ENCODE measurements at places on chromosomes 3 and 15.

- DNase-seq, result no peak
Observed at GRCh38 chr15:82093774-82094211, 48.0 kb upstream of the MEX3B start.

- DNase-seq, result no peak
Observed at GRCh38 chr15:39974656-39975230, 40.8 kb downstream of the EIF2AK4 start.

DNA sequence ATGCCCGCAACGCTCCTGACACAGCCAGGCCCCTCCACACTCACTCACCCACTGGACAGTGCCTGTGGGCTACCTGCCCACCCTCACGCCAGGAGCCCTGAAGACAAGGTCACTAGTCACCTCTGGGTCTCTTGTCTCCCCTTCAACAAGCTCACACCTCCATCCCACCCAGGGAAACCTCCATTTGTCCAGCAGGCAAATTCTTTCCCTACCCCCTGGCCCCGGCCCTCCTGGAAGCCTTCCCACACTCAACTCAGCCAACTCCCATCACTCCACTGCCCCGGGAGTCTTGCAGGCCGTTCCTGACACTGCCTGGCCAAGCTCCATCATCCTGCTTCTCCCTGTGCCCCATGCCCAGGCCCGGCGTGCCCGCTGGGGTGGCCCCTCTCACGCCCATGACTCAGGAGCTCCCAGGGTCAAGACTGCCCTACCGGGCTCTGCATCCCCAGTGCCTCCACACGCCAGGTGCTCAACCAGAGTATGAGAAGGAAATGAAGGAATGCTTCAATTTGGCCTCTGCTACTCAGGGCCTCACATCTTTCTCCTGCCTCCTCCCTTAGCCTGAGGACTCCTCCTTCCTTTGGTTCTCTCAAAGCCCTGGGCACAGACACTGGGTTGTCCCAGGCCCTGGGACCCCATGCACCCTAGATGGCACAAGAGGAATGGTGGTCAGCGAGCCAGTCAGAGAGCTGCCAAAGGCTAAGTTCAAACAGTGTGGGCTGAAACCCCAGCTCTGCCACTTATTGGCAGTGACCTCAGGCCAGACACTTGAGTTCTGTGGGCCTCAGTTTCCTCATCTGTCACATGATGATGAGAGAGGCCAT lies 88.6 kb downstream of the SEC22A start:
- no peak for DNase-seq

- DNase-seq, result no peak
Observed at GRCh38 chr15:23616536-23616935, 31.1 kb downstream of the MAGEL2 start.

DNA sequence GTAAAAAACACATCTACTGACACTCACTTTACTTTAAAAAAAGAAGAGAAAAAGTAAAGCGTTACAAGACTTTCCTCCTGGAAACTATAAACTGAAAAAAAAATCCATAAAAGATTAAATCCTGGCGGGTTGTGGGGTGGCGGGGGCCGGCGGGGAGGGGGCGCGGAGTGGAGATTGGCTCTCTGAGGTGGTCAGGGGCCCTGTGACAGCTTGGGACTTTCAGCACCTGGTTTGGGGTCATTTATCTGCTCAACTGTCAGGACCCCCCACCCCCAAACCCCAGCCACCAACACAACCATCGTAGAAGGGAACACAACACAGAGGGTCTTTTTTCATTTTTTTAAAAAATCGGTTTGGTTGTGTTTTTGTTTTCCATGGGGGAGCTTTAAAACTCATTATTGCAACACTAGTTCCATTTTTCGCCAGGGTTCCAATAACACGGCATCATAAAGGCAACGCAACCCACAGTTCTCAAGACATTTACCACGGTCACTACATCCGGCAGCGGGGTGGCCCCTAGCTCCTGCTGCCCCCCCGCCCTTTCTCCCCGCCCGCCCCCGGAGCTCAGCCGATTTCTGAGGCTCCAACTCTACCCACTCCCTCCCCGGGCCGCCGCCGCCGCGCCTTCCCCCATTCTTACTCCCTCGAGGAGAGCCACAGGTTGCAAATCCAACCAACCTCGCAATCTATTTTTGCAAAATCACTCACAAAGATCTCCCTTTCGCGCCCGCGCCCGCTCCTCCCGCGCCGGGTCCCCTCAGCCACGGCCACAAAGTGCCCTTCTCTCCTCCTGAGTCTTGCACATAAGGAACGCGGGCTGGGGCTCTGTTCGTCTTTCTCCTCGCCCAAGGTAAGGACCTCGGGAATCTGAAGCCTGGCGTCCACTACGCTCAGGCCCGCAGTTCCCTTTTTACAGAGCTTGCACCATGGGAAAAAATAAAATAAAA lies 1.8 kb downstream of the BCL6 start:
- DNase-seq, result peak; percentile 44

DNA sequence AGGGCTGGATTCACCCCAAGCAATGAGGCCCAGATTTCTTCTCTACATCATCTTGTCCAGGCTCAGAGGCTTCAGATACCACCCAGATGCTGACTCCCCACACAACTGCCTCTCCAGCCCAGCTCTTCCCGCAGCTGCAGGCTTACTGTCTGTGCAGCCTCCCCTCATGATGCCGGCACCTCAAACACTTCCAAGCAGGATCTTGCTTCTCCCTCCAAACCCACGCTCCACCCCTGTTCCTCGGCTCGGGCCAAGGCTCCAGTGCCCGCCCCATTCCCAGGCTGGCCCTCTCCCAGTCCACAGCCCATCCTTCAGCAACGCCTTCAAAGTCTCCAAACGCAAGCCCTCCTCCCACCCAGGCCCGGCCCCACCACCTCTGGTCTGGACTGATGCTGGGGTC lies 159.2 kb upstream of the LINGO1 start:
- no peak for DNase-seq

DNA sequence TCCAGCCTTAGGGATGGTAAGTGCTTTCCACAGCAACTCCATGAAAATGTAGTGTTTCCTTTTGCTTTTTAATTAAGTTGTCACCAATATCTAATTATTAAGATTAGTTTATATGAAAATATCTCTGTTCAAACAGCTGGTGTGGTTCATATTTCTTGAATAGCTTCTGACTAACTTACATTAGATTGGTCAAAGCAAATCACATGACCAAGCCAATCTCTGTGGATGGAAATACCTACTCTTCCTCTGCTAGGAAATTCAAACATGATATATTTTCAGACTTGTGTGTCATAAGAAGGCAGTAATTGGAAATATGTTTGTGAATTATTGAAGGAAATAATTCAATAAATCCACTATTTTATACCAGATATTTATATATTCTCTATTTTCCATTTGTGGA lies 54.6 kb upstream of the CADM2 start:
- DNase-seq, result no peak
